ENCODE measurements at places on chromosomes 3 and 15.
A peak's percentile ranks its signal among the peaks of the same experiment; 100 is the strongest.

- H3K4me3 ChIP-seq, result no peak overlapping the region
- H3K27ac ChIP-seq, result no peak overlapping the region
- H3K36me3 ChIP-seq, result no peaks in the 10 kb centered on the region
- peaks cover 81% of the 10 kb centered on the region for H3K27me3 ChIP-seq
- H3K4me1 ChIP-seq, result no peaks in the 10 kb centered on the region
- no peak for ATAC-seq
Observed at GRCh38 chr3:128556907-128557306, 63.9 kb upstream of the GATA2 start.

DNA sequence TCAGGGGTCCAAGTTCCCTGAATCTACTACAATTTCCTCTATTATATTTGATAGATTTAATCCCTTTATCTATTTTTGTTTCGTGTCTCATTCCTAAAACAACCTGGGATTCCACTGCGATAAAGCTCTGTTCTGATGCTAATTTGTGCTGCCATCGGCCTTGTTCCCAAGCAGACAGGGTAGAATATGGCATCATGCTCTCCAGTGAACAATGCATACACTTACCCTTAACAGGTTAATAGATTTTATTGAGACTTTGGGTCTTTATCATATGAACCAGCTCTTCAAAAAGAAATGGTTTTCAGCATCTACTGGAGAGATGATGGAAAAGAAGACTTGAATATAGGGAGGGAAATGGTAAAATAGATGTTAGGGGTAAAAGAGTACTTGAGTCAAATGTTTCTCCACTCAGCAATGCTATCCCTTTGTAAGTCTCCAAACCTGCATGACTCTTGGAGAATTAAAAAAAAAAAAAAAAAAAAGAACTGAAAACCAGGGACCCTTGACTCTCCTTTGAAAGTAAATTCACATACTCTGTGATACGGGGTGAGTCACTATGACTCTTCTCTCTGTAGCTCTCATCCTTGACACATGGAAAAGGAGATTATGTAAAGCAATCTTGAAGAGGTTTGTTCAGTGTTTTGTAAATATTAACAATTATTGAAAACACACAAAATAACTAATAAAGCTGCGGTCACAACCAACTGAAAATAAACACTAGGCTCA is 268.8 kb downstream of the ZBTB20 start:
- no peaks in the 10 kb centered on the region for H3K36me3 ChIP-seq
- H3K4me1 ChIP-seq, result peaks cover 17% of the 10 kb centered on the region
- H3K27me3 ChIP-seq, result no peaks in the 10 kb centered on the region
- no peak for ATAC-seq
- H3K4me3 ChIP-seq, result no peak overlapping the region

DNA sequence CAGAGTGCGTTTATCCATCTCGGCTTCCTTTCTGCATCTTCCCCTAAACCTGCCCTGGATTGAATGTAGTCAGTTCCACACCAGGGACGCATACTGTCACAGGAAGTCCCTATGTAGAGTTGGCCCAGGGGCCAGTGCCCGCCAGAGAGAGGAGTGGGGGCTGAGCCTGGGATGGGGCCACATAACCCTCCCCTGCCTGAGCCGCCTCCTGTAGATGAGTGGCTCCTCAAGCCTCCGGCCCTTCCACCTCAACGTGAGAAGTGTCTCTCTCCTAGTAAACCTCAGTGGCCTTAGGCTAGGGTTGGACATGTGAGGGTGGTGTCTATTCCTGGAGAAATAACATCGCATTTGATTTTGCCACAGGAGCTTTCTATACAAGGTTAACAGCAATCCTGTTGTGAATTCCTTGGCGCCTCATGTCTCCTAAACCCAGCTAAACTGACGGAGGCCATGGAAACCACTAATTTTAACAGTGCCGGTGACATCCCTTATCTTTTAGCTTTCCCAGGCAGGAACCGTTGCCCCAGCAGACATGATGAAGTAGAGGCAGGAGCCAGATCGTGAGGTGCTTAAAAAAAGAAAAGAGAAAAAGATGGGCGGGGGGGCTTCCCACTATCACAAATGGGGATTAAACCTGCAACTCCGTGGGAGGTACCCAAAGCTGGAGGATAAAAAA is 171.1 kb downstream of the CHDH start:
- H3K27me3 ChIP-seq, result no peaks in the 10 kb centered on the region
- no peak overlapping the region for H3K27ac ChIP-seq
- ATAC-seq, result no peak
- H3K4me3 ChIP-seq, result no peak overlapping the region

GRCh38 chr3:123067689-123068600 is 1.1 kb downstream of the PDIA5 start:
- ATAC-seq, result peak; percentile 6
- H3K4me1 ChIP-seq, result peaks cover 2% of the 10 kb centered on the region
- no peaks in the 10 kb centered on the region for H3K36me3 ChIP-seq
- no peaks in the 10 kb centered on the region for H3K27me3 ChIP-seq
- H3K27ac ChIP-seq, result peak overlapping the region; percentile 7

- no peaks in the 10 kb centered on the region for H3K36me3 ChIP-seq
- peaks cover 47% of the 10 kb centered on the region for H3K27me3 ChIP-seq
- H3K4me3 ChIP-seq, result no peak overlapping the region
- H3K27ac ChIP-seq, result no peak overlapping the region
Observed at GRCh38 chr15:77768521-77769078, 135.9 kb upstream of the LINGO1 start.

- H3K27me3 ChIP-seq, result no peaks in the 10 kb centered on the region
- H3K4me1 ChIP-seq, result no peaks in the 10 kb centered on the region
- H3K36me3 ChIP-seq, result no peaks in the 10 kb centered on the region
- H3K27ac ChIP-seq, result no peak overlapping the region
- ATAC-seq, result no peak
- H3K4me3 ChIP-seq, result no peak overlapping the region
Observed at GRCh38 chr3:123301331-123302184, 99.8 kb downstream of the SEC22A start.

DNA sequence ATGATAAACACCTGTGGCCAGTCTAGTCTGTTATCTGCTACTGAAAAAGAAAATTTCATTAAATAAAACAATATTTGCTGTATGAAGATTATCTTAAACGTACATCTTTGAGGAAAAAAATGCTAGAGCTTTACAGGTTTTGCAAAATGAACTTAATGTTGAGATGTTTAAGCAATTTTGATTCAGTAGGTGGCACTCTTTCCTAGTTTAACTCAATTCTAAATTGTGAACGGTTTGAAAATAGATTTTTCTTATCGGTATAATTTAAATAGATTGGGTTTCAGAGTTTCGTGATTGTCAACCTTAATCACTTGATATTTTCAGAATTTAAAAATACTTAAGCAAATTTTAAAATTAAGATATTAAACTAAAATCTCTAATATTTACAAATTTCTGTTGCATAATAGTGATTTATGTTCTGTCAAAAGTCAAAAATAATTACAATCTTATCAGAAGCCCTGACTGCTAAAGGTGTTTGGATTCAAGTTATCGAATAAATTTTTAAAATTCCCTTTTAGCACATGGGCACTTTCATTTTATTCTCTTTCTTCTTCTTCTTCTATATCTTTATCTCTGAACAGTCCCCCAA is 7.0 kb upstream of the RNF111 start:
- peaks cover 9% of the 10 kb centered on the region for H3K4me1 ChIP-seq
- H3K36me3 ChIP-seq, result no peaks in the 10 kb centered on the region
- no peak overlapping the region for H3K27ac ChIP-seq
- H3K27me3 ChIP-seq, result no peaks in the 10 kb centered on the region
- ATAC-seq, result no peak
- no peak overlapping the region for H3K4me3 ChIP-seq

GRCh38 chr3:23811185-23811527 is 5.4 kb downstream of the UBE2E1 start:
- H3K36me3 ChIP-seq, result no peaks in the 10 kb centered on the region
- H3K27me3 ChIP-seq, result no peaks in the 10 kb centered on the region
- H3K4me1 ChIP-seq, result peaks cover 23% of the 10 kb centered on the region
- peak overlapping the region; percentile 68 for H3K4me3 ChIP-seq
- peak overlapping the region; percentile 95 for H3K27ac ChIP-seq

DNA sequence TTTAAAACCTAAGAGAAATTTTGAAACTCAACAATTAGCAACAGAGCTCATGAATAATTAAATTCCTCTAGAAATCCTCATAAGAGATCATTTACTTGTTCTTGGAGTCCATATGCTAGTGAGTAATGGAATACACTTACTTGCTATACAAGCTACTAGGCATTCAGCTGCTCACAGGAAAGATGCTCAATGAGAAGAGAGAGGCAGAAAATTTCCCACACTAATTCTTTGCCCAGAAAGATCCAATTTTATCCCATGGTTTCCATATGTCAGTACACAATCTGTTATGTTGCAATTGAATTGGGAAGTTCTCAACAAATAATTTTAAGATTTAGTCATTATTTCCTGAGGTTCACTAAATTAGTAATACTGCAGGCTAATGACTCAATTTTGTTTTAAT is 310.4 kb downstream of the RYR3 start:
- H3K36me3 ChIP-seq, result peaks cover 5% of the 10 kb centered on the region
- no peak overlapping the region for H3K27ac ChIP-seq
- no peak for ATAC-seq
- H3K27me3 ChIP-seq, result no peaks in the 10 kb centered on the region

DNA sequence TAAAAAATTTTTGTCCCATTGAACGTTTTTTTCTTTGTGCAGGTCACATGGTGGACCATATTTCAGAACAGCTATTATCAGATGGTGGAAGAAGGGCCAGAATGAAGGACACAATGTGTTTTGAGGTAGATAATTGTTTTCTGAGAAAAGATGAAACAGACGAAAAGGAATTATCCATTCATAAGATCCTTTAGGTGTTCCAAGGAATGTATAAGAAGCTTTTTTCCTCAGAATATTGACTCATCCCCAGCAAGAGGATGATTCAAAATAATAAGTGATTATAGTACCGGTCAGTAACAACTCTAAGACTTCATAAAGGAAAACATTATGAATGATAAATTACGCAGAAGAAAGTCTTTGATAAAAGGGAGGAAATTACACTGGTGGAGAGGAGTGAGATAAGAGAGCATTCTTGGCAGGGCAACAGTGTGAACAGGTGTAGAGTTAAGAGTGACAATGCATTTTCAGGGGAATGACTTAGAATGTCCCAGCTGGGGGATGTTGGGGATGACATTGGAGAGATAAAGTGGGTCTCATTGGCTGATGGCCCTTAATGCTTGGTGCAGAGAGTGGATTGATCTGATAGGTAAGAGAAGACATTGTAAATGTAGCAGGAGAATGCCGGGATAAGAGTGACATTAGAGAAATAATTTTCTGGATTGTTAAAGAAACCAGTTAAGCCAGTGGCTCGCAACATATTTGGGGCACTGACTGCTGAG is 27.0 kb upstream of the AQP9 start:
- no peak overlapping the region for H3K27ac ChIP-seq
- no peaks in the 10 kb centered on the region for H3K4me1 ChIP-seq
- no peak overlapping the region for H3K4me3 ChIP-seq
- no peak for ATAC-seq
- peaks cover 29% of the 10 kb centered on the region for H3K27me3 ChIP-seq

DNA sequence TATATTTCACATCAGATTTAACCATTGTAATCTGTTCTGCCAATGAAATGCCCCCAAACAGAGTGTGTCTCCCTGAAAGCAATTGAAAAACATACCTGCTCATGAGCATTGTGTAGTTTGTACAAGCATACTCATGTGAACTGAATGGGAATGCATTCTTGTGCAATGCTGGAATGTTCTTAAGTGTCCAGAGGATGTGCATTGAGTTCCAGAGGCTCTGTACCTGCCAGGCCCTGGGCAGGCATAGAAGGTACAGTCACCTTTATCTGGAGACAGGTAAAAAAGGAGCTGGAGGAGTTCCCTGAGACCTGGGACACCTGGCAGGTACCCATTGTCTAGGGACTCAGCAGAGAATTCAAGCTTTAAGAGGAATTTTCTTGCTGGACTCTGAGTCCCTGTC is 2.8 kb downstream of the MRAS start:
- peaks cover 7% of the 10 kb centered on the region for H3K4me1 ChIP-seq
- ATAC-seq, result no peak
- H3K27me3 ChIP-seq, result no peaks in the 10 kb centered on the region

DNA sequence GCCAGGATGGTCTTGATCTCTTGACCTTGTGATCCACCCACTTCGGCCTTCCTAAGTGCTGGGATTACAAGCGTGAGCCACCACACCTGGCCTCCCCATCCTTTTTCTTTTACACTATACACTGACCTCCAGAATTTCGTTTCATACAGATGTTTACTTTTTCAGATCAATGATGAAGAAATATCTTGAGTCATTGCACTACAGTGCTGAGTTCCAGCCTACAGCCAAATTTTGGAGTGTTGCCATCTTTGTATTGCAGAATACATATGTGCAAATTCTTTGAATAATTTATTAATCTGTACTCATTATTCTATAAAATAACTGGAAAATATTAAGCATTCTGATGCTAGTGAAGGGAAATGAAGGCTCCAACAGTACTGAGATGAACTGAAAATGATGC is 12.5 kb downstream of the ZPLD1 start:
- H3K4me3 ChIP-seq, result no peak overlapping the region
- no peaks in the 10 kb centered on the region for H3K36me3 ChIP-seq

- H3K27me3 ChIP-seq, result no peaks in the 10 kb centered on the region
- ATAC-seq, result no peak
- H3K36me3 ChIP-seq, result no peaks in the 10 kb centered on the region
- H3K4me3 ChIP-seq, result no peak overlapping the region
- no peaks in the 10 kb centered on the region for H3K4me1 ChIP-seq
Observed at GRCh38 chr15:39204031-39204430, 376.8 kb upstream of the THBS1 start.

DNA sequence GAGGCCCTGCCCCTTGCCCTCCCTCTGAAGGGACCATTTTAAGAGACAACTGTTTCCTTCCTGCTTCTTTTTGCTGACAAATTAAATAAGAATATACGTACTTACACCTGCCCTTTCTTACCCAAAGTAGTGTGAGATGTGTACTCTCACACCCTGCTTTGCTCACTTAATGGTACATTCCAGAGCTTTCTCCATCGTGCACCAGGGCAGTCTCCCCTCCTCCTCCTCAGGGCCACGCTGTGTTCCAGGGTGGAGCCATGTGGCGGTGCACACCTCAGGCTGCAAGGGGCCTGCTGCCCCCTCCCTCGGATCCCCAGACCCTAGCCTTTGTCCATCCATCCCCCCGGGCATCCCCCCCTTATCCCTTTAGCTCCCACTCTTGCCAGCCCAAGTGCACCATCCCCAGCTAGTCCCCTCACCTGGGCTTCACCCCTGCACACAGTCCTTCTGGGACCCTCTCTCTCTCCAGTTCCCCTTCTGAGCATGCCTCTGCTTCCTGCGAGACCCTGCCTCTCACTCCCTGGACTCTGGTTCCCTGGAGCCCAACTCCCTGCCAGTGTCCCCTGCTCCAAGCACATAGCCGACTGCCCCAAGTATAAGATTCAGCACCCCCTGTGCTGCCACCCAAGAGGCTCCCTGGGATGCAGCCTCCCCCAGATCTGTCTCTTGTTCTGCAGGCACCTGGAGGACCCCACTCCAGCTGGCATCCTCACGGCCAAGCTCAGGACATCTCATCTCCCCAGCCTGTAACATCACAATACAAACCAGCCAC is 89.5 kb upstream of the IQSEC1 start:
- no peak for ATAC-seq
- no peak overlapping the region for H3K4me3 ChIP-seq
- H3K27ac ChIP-seq, result no peak overlapping the region
- H3K27me3 ChIP-seq, result peaks cover 8% of the 10 kb centered on the region
- H3K36me3 ChIP-seq, result no peaks in the 10 kb centered on the region
- H3K4me1 ChIP-seq, result no peaks in the 10 kb centered on the region

GRCh38 chr15:63509955-63510940 is 5.9 kb downstream of the USP3 start:
- ATAC-seq, result no peak
- H3K4me1 ChIP-seq, result peaks cover 22% of the 10 kb centered on the region
- H3K36me3 ChIP-seq, result no peaks in the 10 kb centered on the region
- H3K4me3 ChIP-seq, result no peak overlapping the region
- no peak overlapping the region for H3K27ac ChIP-seq

GRCh38 chr3:99817047-99817436 is 620 bp upstream of the CMSS1 start:
- peak overlapping the region; percentile 99 for H3K27ac ChIP-seq
- ATAC-seq, result no peak
- H3K36me3 ChIP-seq, result no peaks in the 10 kb centered on the region
- H3K27me3 ChIP-seq, result no peaks in the 10 kb centered on the region
- peaks cover 6% of the 10 kb centered on the region for H3K4me1 ChIP-seq

All from gastroesophageal sphincter (tissue), 4 donors.